Hematopoietic multipotent progenitor cell treated with erythropoietin and hydrocortisone succinate and interleukin-3 and kit ligand, for 6 days (in vitro differentiated cells): ENCODE measurements at places on chromosomes 2 and 18.

DNA sequence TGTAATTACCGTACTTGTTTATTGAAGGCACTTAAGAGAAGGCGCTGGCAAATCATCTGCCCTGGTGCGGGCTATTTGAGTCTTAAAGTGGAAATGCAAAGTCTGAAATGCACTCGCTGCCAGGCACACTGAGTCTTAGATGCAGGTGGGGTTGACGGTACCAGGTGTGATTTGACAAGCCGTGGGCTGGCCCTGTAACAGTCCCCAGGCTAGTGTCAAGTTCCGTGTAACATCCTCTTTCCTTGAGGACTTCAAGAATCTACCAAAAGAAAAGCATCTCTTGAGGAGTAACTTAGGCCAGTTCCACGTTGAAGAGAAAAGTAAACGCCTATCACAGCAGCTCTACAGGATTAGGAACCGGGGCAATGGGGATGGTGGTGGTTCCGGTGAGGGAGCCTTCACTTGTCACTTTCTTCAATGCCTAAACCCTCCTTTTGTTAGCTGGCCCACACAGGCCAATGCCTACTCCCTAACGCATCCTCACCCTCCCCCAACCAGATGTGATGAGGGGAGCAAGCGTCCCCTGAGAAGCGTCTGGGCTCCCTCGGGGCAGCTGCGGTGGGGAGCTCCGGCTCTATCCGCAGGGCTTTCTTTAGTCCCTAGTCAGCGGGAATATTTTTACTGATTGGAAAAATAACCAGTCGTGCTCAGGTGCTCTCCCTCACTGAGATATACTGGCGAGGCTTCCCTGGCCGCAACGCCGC lies 1.5 kb upstream of the UGP2 start:
- DNase-seq: peak; percentile 57

DNA sequence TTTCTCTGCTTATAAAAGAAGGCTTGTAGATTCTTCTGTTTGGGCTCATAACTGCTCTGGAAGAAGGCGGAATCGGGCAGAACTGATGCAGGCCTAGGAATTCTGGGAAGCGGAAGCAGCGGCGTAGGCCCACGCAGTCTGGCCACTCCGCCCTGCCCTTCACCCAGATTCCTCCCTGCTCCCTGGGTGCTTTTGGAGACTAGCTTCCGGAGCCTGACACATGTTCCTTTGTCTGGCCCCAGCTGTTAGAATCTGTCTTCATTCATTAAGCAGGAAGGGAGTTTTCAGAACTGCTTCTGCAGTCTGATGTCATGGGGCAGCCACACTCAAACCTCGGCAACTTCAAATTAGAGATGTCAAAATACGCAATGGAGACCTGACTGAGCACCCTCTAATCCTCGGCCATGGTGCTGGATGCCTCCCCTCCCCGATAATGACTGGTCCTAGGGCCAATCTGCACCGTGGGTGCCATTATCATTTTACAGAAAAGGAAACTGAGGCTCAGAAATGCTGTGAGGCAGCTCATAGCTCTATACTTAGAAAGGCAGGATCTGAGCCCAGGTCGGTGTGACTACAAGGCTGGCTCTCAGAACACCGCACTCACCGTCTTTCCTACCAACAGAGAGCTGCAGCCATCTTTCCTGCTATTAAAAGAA lies 275.7 kb downstream of the MYCN start:
- DNase-seq: no peak

GRCh38 chr2:204842661-204843485 lies 297.6 kb downstream of the PARD3B start:
- DNase-seq: peak; percentile 1

DNA sequence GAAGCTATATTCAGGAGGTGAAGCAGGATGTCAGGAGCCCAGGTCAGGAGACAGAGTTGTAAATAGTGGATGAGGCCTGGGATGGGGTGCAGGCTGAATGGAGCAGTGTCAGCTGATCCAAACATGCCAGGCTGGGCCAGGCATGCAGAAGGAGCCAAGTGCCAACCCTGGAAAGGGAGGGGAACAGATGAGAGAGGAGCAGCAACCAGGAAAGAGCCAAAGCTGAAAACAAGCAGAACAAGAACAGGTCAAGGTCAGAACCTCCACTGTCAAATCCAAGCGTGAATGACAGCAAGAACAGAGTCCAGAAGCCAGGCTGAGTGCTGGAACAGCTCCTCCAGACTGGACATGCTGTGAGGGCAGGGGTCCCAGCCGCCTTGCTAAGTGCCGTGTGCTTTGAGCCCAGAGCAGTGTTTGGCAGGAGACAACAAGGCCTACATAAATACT lies 49.2 kb upstream of the PPP1CB start:
- no peak for DNase-seq

DNA sequence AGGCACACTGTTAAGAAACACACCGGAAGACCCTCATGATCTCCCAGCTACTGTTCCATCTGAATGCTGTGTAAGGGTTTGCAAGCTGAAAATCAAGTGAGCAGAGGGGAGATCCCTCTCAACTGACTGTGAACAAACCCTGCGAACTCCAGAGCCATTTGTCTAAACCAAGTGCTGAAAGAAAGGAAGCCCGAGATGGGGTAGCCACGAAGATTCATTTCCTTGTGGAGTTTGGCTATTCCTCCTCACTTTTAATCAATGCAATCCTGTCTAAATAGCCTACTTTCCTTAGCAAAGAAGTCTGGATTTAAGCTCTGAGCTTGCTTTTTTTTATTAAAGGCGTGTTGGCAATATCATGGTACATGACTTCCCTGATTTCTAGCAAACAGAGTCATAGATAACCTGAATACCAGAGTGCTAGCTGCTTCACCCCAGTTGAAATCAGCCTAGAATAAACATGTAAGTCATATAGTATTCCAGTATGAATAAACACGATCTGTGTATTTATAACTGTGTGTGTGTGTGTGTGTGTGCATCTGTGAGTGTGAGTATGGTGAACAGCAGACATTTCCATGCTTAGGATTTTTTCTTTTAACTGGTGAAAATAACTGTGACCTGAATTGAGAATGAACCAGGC lies 365.2 kb downstream of the ZNF521 start:
- no peak for DNase-seq

DNA sequence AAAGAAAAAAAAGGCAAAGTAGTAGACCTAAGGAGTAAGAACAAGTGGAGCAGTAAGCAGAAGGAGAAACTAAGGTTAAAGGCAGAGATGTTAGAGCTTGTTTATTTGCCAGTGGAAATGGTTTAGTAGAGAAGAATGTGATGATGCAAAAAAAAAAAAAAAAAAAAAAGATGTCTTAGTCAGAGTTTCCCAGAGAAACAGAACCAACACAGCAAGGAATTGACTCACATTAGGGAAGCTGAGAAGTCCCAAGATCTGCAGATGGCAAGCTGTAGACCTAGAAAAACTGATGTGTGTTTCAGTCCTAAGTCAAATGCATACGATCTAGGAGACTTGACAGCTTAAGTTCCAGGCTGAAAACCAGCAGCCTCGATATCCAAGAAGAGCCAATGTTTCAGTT lies 1548.8 kb upstream of the LRRTM1 start:
- no peak for DNase-seq

DNA sequence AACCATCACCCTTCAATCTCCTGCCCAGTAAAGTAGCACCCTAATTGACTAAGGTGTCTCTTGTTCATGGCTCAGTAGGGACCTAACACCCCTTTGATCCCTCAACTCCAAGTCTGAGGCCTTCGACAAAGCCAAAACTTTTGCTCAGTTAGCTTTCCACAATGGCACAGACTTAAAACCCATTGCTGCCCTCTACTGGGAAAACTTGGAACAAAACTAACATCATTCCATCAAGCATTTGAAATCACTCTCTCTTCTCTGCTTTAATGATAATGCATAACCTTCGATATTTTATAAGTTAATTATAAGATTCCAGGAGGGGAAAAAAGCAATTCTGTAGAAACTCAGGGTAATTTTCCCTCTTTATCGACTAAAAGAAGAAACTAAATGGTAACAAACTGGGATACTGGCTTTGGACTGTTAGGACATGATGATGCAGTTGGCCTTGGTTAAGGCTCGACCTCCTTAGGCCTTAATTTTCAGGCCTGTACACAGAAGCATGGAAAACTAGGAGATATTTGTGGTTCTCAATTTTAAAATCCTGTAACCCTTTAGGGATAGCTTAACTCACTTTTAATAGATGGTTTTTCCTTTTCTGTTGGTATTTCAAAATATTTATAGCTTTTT lies 127.8 kb downstream of the STK39 start:
- peak; percentile 80 for DNase-seq

- DNase-seq: no peak
Observed at GRCh38 chr2:167509586-167509985, 621.3 kb downstream of the XIRP2 start.

DNA sequence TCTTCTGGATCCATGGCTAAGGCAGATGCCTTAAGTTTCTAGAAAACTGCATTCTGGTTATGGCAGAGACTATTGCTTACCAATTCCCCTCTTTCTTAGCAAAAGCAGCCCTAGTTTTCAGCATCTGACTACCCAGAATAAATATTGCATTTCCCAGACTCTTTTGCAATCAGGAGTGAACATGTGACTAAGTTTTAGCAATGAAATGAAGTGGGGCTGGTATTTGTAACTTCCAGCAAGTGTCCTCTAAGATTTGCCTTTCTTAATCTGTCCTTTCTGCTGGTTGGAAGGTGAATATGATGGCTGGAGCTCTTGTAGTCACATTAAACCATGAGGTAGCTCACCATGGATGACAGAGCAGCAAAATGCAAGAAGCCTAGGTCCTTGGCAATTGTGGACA lies 132.9 kb upstream of the PKDCC start:
- DNase-seq: no peak

GRCh38 chr2:67625178-67625577 lies 228.0 kb downstream of the ETAA1 start:
- no peak for DNase-seq

DNA sequence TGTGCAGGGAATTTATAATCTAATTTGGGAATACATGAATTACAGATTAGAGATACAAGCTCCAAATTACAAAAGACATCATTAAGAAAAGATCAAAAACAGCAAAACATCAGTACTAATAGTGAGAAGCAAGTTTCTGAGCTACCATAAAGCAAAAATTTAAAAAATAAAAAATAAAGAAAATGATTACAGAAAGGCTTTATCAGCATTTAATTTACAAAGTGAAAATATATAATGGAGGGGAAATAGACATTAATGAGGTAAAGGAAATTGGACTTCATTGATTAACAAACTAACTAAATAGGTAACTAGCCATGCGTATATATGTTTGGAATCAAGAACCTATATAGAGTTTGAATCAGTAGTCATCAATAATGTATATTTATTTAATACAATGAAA lies 712.9 kb upstream of the DDX18 start:
- DNase-seq: no peak

DNA sequence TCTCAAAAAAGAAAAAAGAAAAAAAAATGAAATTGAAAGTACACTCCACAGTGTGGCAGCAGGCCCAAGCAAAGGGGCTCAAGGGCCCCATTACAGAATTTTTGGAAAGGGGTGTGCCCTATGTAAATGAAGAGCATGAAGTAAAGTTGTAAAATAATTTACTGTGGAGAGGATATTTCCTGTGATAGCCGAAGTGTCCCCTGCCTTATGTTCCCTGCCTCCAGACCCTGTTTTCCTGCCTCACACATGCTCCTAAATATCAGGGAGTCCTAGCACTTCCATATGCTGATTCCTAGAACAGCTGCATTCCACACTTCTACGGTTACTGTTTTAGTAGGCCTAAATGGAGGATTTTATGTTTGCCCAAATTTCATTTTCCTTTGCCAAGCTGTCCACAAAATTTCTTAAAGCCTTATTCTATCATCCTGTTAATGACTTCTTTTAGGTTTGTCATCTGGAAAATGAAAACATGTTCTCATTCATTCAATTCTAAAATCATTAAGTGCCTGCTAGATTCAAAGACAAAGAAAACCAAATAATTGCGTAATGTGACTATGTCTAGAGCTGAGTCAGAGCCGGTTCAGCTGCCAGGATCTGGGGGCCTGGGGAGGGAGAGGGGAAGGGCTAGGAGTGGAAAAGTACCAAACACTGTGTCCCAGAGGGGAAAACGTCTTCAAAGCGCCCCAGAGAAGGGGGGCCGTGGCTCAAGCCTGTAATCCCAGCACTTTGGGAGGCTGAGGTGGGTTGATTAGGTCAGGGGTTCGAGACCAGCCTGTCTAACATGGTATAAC lies 25.9 kb upstream of the IMPA2 start:
- DNase-seq: peak; percentile 61

DNA sequence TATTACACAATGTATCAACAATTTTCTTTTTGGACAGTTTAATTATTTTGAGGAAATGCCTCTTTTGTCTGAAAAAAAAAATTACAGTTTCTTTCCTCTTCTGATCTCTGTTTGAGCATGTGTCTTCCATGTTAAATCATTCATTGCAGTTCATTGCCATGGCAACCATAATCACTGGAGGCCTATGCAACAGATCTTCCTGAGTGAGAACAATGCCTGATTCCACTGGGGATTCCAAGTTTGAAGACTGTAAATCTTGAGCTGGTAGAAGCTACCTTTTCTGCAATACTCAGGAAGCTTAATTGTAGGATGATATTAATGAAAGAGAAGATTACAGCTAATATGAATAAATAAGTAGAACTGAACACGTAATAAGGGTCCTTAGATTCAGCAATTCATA lies 721.4 kb upstream of the CNTNAP5 start:
- no peak for DNase-seq

GRCh38 chr18:5506174-5506573 lies 37.6 kb downstream of the EPB41L3 start:
- no peak for DNase-seq

GRCh38 chr2:200475795-200476194 lies 34.1 kb downstream of the KCTD18 start:
- DNase-seq: no peak

DNA sequence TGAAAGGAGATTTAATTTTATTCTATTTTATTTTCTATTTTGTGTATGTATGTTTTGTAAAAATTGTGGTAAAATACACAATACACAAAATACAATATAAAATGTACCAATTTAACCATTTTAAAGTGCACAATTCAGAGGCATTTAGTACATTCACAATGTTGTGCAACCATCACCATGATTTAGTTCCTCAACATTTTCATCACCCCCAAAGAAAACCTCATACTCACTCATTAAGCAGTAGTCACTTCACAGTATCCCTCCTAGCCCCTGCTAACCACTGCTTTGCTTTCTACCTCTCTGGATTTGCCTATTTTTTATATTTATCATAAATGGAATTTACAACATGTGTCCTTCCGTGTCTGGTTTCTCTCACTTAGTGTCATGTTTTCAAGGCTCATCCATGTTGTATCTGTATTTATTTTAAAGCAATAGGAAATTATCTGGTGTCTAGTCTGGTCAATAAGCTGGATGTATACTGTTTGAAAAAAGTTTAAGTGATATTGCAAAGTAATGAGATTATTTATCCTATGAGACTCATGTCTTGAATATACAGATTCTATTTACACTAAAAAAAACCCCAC lies 77.9 kb upstream of the GLS start:
- DNase-seq: peak; percentile 21

GRCh38 chr18:9772847-9773677 lies 65.0 kb downstream of the RAB31 start:
- no peak for DNase-seq

- DNase-seq: no peak
Observed at GRCh38 chr18:75612456-75612855, 185.0 kb upstream of the SMIM21 start.

GRCh38 chr2:190582019-190582418 lies 47.5 kb upstream of the NEMP2 start:
- DNase-seq: peak; percentile 17

GRCh38 chr2:154470376-154470775 lies 228.1 kb upstream of the KCNJ3 start:
- DNase-seq: no peak
